ENCODE measurements at places on chromosomes 7 and 10. TPM values are rescaled to one million over a fixed set of nuclear protein-coding genes. Genes with fewer than 3 reads are reported as not detected.

GPR141 gene
- not detected for polyA plus RNA-seq

ETV1 gene
- 3.5 TPM for polyA plus RNA-seq

PRTFDC1 gene
- 28.1 TPM for polyA plus RNA-seq

GRCh38 chr7:3896169-3896765, 595.2 kb downstream of the SDK1 start:
- no peak for DNase-seq

- no peak for DNase-seq
Measured at GRCh38 chr7:55484241-55484640, 88.1 kb downstream of the VOPP1 start.

GRCh38 chr7:83850125-83850524, 201.2 kb upstream of the SEMA3E start:
- DNase-seq = no peak

DNA sequence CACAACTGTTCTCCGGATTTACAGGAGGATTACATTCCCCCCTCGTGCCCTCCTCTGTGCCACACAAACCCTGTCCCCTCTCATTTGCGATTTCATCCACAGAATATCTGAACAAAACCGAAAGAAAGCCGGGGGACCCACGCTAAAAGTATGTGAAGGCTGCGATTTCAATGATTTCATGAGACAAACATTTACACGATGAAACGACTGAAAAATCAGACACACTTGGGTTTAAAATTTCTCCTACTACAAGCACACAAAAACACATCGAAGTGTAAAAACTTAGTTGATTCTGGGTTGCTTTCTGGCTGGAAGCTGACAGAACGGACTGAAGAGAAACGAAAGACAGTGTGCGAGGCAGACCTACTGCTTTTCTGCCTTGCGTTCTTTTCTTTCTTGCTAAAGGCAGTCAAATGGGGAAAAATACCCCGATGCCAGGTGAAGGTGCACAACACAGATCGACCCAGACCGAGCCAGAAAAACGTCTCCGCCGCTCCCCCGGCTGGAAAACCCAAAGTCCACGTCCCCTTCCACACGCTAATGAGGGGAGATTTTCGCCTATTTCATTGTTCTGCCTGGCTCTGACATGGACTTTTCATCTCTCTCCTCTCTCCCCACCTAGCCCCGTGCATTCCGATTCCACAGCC, 1.2 kb downstream of the HIPK2 start:
- DNase-seq = peak; percentile 72

- no peak for DNase-seq
Measured at GRCh38 chr10:301536-301935, 166.3 kb downstream of the ZMYND11 start.

- DNase-seq = no peak
Measured at GRCh38 chr7:37493123-37493522, 44.5 kb upstream of the ELMO1 start.

DNA sequence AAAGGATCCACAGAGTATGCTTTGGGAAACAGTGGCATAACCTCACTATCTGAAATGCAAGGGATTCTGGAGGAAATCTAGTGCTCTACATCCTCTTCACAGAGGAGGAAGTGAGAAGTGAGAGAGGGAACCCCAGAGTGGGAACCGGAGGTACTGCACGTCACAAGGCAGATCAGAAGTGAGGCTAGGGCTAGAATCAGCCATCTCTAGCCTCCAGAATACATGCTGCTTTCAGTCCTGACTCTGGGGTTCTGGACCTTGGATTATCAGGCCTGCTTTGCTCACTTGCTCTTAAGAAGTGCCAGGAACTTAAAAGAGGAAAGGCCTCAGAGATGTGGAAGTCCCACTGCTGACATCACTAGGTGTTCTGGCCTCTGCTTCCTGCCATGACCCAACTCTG, 25.7 kb downstream of the ZNF503 start:
- DNase-seq = no peak

- no peak for DNase-seq
Measured at GRCh38 chr7:44333911-44334733, 8.7 kb upstream of the CAMK2B start.
